Mucosa of descending colon (tissue), 3 donors: ENCODE measurements at places on chromosomes 7 and 10.

- no peak for DNase-seq
These were observed 8.0 kb downstream of the DLX5 start for GRCh38 chr7:97016381-97017191.

- no peak for DNase-seq
These were observed 107.2 kb upstream of the TRIM24 start for GRCh38 chr7:138352570-138353461.

DNA sequence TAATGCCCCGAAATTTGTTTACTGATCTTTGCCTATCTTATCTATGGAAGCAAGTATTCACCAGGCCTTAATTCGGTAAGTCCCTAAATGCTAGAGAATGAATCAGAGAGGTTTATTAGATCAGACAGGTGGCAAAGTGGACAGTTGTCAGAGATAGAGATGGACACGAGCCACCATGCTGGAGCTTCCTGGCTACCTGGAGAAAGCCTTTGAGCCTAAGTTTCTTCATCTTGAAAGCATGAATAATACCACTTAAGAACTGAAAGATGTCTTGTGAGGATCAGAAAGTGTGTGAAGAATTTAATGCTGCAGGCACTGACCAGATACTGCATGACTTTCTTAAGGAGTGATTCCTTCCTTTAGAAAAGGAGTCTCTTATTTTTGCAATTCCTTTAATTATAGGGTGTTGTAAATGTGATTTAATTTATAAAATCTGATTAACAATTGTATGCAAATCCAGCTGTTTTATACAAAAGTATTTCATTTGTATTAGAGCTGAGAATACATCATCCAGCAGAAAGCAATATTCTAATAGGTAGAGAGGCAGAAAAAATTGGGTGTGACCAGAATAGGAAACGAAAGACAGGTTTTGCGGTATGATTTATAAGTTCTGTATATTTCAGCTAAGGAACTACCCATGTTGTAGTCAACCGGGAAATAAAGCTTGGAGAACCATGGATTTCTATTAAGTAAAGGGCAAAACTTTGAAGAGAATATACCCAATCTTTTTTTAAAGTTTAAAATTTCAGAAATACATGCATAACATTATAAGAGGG, 82.7 kb downstream of the SMURF1 start:
- no peak for DNase-seq

- DNase-seq: no peak
These were observed 50.8 kb upstream of the ZNF32 start for GRCh38 chr10:43699516-43699915.

GRCh38 chr10:77715088-77715487, 77.5 kb upstream of the KCNMA1 start:
- DNase-seq: peak; percentile 18

- no peak for DNase-seq
These were observed 82.7 kb downstream of the CPXM2 start for GRCh38 chr10:123808906-123809305.

DNA sequence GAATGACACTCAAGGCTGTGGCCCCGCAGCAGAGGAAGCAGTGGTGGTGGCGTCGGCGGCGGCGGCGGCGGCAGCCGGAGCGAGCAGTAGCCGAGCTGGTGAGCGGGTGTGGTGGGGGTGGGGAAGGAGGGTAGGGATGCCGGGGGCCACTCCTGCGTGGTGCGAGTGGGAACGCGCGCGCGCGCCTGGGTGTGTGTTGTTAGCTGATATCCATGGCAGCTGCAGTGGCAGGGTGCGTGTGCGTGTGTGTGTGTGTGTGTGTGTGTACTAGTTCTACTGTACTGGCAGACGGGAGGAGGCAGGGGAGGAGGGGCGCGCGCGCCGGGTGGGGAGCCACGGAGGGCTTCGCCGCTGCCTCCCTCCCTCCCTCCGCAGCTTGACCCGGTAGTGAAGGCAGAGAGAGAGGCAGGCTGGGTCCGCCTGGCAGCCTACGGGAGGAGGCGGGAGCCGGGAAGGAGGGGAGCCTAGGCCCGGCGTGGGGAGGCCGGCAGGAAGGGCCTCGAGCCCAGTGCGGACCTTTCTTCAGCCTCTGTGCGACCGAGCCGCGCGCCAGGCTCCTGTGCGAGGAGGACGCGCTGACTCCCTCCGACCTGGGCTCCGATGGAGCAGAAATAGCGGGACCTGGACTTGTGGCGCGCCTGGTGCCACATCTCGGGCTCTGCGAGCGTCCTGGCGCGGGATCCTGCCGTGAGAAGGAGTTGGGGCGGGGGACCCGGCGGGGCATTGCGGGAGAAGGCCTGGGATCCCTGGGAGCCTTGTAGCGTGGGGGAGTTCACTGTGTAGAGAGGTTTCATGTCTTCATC, at the start of gene MAGI2:
Gene MAGI2, minus strand, starts transcription at position 110 of the 803 bp plus-strand sequence. CDS start 347 bp downstream, outside the sequence.
- DNase-seq: peak; percentile 69

DNA sequence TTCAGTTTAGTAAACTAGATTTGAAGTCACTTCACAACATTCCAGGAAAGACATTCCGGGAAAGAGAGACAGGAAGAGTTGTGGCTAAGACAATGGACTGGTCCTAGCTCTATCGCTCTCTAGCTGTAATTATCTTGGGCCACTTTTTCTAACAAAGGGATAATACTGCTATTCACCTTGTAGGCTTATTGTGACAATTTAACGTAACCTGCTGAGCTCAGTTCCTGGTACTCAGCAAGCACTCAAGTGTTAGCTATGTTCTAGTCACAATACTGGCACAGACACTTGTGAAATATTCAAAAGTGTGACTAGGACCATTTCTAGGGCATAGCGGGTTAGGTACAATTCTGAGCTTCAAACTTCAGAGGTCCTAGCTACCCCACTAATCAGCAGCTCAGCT, 12.0 kb upstream of the NRCAM start:
- no peak for DNase-seq

GRCh38 chr10:8312079-8312478, 257.6 kb downstream of the GATA3 start:
- DNase-seq: no peak

DNA sequence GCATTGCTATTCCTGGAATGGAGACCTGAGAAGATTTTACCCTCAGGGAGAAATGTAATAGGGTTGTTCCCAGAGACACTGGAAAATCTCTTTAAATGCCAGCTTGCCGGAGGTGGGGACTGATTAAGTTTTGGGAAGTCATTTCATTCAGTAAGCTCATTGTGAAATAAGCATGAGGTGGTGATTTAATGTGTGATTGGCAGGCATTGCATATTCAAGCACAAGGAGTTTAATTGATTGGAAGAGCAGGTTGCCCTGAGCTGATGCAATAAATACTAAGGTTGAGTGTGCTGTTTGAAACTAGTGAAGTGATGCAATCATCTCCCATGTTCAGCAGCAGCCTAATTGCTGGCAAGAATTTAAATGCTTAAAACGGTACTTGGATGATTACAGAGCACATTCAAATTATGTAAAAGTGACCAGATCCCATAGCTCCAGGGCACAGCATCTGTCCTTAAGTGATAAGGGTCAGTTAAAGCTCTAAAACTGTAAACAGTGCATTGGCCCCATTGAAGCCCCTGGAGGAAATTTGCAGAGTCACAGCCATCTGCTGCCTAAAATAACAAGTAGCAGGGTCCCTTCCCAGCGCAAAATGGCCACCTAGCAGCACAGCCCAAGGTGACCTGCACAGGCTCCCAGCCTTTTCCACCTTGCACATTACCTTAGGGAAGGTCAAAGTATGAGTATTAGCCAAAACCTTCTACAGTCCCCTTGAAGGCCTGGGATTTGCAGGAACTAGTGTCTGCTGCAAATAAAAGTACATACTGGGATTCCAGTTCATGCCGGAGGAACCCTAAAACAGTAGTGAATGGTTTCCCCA, 92.1 kb downstream of the CCDC71L start:
- DNase-seq: no peak

DNA sequence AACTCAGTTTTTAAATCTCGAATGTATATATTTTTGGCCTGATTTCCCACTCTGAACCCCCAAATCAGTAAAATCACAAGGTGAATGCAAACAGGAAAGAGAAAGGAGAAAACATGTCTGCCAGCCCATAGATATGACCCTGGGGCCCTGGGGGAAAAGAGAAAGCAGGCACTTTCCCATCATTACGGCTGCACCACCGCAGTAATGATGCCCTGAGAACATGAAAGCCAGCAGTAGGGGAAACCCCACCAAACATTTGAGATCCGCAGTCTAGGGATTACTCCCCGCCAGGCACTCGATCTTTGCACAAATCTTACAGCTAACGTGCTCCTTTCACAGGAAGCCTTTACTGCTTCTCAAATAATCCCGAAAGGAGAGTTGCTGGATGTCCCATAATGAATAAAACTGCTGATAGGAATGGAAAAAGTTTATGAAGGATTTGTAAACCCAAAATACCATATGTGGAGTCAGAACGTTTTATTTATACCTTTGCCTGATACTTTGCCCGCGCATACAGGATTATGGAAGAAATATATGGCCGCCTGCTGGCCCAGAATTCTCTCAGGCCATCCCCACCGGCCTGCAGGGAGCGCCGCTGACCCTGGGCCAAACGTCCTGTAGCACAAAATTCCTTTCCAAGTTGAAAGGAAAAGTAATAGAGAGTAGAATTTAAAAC, 180.0 kb upstream of the INHBA start:
- DNase-seq: no peak

DNA sequence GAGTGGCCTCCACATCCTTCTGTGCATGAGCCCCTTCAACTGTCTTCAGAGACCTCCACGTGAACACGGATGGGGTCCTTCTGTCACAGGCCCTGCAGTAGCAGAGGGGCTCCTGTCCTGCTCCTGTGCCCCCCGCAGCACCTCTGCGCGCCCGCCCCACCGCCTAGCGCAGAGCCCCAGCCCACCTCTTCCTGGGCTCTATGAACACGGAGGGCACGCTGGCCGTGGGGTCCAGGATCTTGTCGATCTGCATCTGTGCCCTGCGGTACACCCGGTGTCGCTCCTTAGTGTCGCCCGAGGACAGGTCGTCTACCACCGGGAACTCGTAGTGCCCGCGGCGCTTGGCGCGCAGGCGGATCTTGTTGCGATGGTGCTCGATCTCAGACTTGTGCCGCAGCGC, 71.4 kb upstream of the ATP6V0A4 start:
- no peak for DNase-seq

GRCh38 chr10:110274072-110274627, 30.6 kb downstream of the SMNDC1 start:
- DNase-seq: no peak

DNA sequence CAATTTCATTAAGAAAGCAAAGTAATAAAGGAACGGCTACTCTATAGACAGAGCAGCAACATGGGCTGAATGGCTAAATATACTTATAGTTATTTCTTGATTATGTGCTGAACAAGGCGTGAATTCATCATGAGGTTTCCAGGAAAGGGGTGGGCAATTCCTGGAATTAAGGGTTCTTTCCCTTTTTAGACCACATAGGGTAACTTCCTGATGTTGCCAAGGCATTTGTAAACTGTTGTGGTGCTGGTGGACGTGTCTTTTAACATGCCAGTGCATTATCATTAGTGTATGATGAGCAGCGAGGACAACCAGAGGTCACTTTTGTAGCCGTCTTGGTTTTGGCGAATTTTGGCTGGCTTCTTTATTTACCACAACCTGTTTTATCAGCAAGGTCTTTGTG, 28.5 kb upstream of the ZMYND11 start:
- no peak for DNase-seq

DNA sequence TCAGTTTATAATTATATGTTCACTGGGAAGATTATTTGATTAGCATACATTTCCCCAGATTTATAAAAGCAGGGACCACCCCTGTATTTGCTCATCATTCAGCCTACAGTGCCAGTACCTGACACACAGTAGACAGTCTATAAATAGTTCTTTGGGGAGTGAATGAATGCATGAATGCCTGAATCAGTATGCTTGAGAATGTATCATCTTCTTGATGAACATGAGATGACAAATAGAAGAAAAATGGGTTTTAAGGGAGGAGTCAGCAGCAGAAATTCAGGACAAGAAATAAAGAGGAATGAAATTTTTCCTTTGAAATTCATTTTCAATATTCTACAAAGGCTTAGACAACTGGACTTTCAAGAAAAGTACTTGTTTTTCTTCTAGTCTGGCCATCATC, 295.8 kb upstream of the LRRTM3 start:
- no peak for DNase-seq

GRCh38 chr7:17939211-17939605, 1.1 kb downstream of the SNX13 start:
- DNase-seq: no peak

DNA sequence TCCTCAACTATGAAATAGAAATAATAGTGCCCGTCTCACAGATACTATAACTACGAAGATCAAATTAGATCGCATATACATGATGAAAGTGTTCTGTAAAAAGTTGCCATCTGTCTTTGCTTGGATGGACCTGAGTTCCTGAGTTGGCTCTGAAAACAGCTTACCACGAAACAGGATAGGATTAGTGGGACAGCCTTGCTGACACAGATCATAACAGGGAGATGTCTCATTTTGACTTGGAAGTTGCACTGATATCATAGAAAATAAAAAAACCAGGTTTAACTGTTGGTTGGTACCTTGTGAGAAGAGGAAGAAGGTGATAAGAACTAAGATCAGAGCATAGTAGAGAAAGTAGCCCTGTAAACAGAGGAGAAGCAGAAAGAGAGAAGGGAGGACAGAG, 79.3 kb upstream of the AGBL3 start:
- no peak for DNase-seq
